NCI-H2081 (cell line): ENCODE measurements at places on chromosomes 12 and 14.

DNA sequence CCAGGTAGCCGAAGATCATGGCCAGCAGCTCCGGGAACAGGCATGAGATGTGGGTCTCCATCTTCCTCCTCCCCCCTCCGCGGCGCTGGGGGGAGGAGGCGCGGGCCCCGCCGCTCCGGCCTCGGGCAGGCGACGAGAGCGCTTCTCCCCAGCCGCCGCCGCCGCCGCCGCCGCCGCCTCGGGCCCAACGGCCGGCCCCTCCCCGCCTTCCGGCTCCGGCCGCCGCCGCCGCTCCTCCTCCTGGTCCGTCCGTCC, 448 bp downstream of the FBXL14 start:
- DNase-seq, result no peak

GRCh38 chr12:12788131-12788530, 2.7 kb downstream of the APOLD1 start:
- DNase-seq, result no peak

DNA sequence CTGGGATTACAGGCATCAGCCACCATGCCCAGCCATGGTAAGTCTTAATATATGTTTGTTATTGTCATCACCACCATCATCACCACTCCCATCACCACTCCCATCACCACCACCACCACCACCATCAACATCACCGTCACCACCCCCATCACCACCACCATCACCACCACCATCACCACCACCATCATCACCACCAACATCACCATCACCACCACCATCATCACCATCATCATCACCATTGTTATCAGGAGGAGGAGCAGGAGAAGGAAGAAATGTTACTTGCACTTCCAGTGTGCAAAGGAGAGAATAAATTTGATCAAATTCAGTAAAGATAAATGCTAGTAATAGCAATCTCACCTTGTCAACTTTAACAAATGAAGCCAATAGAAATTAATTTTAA, 71.2 kb upstream of the CHST11 start:
- no peak for DNase-seq

- DNase-seq, result no peak
Measured at GRCh38 chr14:68695856-68696255, 97.0 kb downstream of the ZFP36L1 start.

DNA sequence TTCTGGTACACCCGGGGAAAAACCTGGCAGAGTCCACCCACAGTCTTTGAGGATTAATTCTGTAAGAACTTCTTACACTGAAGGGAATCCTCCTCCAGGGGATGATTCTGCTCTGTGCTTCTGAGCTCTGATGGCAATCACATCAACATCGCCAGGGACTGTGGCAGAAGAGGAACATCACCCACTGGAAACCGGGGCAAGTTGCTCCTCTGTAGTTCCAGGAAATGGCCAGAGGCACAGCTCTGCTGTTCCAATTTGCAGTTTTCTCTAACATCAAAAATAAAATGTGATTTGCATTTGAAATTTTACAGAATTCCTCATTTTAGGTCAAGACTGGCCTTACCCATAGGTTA, 207.6 kb downstream of the DAD1 start:
- no peak for DNase-seq
